ENCODE measurements at places on chromosomes 4 and X.

- DNase-seq = no peak
Observed at GRCh38 chr4:17120761-17121160, 222.3 kb upstream of the LDB2 start.

DNA sequence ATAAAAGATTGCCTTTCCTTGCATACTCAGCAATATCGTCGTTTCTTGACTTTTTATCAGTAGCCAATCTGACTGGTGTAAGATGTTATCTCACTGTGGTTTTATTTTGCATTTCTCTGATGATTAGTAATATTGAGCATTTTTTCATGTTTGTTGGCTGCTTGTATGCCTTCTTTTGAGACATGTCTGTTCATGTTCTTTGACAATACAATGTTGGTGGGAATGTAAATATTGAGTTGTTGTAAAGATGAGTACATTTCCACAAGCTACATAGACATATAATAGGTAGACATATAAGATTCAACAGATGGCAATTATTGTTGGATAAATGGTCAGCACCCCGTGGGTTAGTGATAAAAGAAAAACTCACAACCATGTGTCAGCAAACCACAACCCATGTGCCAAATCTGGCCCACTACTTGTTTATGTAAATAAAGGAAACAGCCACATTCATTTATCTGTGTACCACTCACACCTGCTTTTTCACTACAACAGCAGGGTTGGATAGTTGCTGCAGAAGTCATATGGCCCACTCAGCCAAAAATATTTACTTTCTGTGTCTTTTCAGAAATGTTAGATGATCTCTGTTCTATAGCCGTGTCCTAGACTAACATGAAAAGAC lies 153.1 kb upstream of the VCX start:
- DNase-seq = no peak

GRCh38 chr4:145298885-145299284 lies 118.5 kb upstream of the OTUD4 start:
- DNase-seq = no peak

DNA sequence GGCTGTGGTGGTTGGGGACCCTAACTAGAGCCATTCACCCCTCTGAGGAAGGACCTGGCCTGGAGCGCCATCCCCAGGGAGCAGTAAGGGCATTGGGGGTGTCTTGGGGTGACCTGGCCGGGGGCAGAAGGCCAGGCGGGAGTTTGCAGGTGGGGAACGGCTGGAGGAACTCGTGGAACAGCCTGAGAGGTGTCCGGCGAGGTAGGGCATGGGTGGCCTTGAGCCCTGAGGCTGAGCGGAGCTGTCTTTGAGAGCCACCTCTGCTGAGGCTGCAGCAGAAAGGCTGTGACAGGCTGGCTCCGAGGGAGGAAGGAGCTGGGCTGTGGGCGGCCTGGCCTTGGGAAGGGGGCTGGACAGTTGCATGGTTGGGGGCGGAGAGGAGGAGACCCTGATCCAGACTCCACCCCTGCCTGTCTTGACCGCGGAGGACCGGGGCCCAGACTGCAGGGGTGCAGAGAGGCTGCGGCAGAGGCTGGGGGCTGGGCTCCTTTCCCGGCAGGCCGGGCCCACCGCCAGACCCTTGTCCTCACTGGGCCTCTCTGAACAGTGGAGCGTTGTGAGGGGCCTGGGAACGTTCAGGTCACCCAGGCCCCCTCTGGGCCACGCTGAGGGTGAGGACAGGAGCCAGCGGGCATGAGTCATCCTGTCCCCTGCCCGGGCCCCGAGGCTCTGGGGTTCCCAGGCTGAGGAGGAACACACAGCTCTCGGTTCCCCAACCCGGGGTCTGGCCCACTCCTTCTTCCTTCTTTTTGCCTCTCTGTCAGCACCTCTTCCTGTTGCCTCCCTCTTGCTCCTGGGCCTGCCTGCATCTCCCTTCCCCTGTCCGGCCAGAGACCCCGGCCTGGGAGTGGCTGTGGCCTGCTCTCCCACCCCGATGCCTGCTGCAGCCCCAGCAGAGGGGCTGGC lies 8.1 kb downstream of the SH3BP2 start:
- peak; percentile 80 for DNase-seq

- no peak for DNase-seq
Observed at GRCh38 chr4:11299016-11299415, 129.7 kb downstream of the HS3ST1 start.

DNA sequence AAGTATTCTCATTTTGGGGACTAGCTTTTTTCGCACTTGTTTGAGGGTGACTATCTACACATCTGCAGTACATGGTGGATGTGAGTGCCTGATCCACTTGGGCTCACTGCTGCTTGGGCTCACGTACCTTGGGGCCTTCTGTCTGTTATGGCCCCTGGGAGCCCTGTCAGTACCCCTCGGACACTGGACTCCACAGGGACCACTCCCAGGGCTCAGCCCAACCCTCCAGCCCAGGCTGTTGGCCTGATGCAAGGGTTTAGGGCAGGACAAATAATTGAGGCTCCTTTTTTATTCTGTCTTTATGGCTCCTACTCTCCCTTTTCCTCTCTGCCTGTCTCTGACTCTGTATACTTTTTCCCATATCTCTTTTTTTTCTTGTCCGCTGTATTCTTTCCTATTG lies 32.7 kb upstream of the MSN start:
- DNase-seq = no peak

- DNase-seq = no peak
Observed at GRCh38 chrX:108485960-108486359, 46.3 kb downstream of the COL4A5 start.

DNA sequence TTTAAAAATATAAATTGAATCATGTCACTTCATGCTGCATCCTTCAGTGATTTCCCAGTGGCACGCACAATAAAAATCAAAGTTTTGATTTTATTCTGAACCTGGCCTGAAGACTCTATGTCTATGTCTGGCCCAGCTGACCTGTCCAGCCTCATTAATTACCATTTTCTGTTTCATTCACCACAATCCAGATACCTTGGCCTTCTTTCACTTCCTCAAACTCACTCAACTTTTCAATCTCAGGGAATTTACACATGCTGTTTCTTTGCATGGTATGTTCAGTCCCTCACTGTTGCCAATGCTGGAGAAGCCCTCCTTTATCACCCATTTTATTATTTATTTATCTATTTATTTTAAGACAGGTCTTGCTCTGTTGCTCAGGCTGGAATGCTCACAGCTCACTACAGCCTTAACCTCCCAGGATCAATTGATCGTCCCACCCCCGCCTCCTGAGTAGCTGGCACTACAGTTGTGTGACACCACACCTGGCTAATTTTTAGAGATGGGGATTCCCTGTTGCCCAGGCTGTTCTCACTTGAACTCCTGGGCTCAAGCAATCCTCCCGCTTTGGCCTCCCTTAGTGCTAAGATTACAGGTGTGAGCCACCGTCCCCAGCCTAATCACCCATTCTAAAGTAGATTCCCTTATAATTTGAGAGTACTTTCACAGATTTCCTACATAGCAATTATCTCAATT lies 43.1 kb downstream of the ZGRF1 start:
- DNase-seq = peak; percentile 15

GRCh38 chrX:54171527-54172250 lies 11.4 kb downstream of the FAM120C start:
- DNase-seq = no peak

DNA sequence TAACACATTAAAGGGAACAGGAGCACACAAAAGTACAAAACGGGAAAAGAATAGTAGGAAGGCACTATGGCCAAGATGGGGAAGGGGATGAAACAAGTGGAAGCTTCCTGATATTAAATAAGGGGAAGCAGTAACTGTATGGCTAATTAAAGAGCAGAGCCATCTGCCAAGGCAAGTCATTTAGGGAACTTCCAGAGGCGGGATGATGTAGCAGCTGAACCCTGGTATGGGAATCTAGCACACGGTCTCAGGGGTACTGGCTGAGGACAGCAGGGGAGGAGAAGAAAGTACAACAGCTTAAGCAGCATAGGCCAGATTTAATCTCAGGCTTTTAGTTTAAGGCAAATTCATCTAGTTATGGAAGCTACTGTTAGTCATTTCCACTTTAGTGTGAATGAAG lies 59.1 kb downstream of the IGFBP7 start:
- no peak for DNase-seq

- peak; percentile 68 for DNase-seq
Observed at GRCh38 chrX:40169193-40170101, 71.7 kb upstream of the BCOR start.

DNA sequence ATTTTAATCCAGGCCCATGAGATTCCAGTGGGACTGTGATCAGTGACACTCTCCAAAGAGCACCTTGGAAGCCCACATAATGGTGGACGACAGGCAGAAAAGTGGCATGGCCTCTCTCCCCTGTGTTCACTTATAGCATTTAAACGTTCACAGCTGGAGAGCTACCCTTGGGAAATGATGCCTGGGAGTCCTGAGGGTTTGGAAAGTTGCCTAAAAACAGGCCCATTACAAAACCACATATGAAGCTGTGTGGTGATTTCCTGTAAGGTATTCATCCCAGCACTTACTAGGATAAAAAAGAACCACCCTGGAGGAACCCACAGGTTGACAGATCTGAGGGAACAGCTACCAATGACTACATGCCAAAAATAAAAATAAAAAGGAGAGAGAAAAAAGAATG lies 193.2 kb downstream of the RASL11B start:
- DNase-seq = no peak

- DNase-seq = peak; percentile 51
Observed at GRCh38 chr4:112765317-112765974, 128.5 kb downstream of the LARP7 start.

GRCh38 chr4:182752158-182752910 lies 164.9 kb downstream of the DCTD start:
- DNase-seq = no peak

DNA sequence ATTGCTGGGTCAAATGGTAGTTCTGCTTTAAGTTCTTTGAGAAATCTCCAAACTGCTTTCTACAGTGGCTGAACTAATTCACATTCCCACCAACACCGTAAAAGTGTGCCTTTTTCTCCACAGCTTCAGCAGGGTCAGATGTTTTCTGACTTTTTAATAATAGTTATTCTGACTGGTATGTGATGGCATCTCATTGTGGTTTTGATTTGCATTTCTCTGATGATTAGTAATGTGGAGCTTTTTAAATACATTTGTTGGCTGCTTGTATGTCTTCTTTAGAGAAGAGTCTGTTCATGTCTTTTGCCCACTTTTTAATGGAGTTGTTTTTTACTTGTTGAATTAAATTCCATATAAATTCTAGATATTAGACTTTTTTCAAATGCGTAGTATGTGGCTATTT lies 257.5 kb upstream of the ANKRD50 start:
- DNase-seq = no peak

GRCh38 chr4:108744307-108744706 lies 18.5 kb downstream of the ETNPPL start:
- no peak for DNase-seq

GRCh38 chrX:69083361-69083760 lies 81.9 kb downstream of the PJA1 start:
- DNase-seq = no peak

All from GM10248 (cell line).